ENCODE measurements at places on chromosomes 3 and 15.

DNA sequence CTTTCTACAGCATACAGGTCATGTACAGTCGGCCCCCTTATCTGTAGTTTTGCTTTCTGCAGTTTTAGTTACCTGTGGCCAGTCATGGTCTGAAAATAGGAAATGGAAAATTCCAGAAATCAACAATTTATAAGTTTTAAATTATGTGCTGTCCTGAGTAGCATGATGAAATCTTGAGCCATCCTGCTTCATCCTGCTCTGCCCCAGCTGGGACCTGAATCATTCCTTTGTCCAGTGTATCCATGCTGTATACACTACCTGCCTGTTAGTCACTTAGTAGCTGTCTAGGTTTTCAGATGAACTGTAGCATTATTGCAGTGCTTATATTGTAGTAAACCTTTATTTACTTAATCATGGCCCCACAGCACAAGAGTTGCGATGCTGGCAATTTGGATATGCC, 44.8 kb downstream of the AP4E1 start:
- DNase-seq = no peak

GRCh38 chr15:47492195-47492594, 225.1 kb upstream of the SEMA6D start:
- DNase-seq = no peak

DNA sequence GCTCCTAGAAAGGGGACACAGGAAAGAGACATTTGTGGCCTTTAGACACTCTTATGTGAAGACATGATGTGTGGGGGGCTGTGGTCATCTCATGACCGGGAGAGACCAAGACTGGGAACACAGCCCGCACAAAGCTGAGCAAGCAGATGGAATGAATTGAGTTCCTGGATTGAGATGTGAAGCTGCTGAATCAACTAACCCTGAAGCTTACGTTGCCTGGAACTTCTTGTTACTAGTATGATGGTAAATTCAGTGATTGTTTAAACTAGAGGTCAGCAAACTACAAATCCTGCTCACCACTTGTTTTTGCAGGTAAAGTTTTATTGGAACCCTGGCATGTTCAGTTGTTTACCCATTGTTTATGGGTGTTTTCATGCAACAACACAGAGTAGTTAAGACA, 83.4 kb upstream of the BHLHE40 start:
- DNase-seq = no peak

GRCh38 chr15:42080186-42080918, 14.0 kb downstream of the PLA2G4D start:
- no peak for DNase-seq

Measured in NCI-H1436 treated with DMSO at 0.1 percent for 48 hours (cell line).